T-cell (primary cell): ENCODE measurements at places on chromosomes 1 and 21.

- DNase-seq = no peak
Measured at GRCh38 chr1:37809942-37810341, 1.9 kb upstream of the YRDC start.

DNA sequence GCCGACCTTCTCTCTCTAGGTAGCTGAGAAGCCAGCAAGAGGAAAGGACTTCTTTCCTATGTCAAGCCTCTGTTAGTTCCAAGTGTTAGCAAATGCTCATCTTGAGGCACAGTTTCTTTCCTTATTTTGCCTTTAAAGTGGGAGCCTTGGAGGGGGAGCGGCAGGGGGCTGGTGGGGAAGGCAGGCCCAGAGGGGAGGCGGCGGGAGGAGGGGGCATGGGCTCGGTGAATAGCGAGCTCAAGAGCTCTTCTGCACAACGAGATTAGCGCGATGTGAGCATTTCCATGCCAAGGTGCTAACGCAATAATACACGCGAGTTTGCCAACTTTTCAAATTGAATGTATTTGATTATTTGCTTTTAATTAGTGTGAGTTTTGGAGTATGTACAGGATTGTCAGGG, 372.6 kb downstream of the RPS6KC1 start:
- no peak for DNase-seq

GRCh38 chr1:116909512-116910378, at the start of gene PTGFRN:
Gene PTGFRN (plus strand): TSS chr1:116909916. CDS start chr1:116910204, 288 bp downstream.
- DNase-seq = no peak

- no peak for DNase-seq
Measured at GRCh38 chr1:223223091-223223995, 80.3 kb upstream of the TLR5 start.

DNA sequence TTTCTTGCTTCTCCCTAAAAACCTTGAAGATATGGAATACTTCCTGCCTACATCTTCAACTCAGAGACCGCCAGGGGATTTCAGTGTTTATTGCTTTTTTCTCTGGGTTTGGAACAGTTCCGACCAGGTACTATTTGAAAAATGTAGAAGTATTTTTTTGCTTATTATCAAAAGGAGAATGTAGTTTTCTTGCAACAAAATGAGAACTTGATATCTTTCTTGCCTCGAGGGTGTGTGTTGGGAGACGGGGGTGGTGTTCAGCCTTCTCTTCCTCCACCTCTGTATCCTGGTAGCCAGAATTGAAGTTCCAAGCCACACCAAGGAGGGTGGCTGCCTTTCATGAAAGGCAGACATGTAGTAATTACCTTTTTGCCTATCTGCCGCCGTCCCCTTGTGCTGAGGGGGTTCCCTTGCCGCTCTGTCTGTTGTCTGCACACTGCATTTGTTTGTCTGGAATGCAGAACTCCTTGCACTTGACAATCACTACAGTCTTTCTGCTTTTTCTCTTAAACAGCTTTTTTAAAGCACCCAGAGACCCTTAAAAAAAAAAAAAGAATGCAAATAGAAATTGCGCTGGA, 212.1 kb downstream of the PBX1 start:
- no peak for DNase-seq

GRCh38 chr1:218431476-218431875, 86.3 kb downstream of the TGFB2 start:
- DNase-seq = no peak

DNA sequence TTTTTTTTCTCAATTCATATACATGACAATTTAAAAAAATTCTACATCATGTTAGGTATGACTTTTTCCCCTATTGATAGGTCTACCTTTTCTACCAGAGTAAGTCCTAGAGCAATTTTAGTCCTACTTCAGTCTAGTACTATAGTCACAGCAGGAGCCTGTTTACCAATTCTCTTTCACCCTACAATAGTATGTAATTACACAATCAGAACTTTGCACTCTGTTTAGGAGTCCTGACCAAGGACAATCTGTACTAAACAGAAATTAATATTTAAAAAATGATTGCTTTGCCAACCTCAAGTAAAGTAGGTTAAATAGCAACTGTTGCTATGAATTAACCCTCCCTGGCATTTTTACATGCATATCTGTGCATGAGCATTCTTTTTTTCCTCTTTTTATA, 810 bp upstream of the CYP4A11 start:
- no peak for DNase-seq
